ENCODE measurements at places on chromosomes 2 and 18. TPM values are rescaled to one million over a fixed set of nuclear protein-coding genes. Genes with fewer than 3 reads are reported as not detected.

DNA sequence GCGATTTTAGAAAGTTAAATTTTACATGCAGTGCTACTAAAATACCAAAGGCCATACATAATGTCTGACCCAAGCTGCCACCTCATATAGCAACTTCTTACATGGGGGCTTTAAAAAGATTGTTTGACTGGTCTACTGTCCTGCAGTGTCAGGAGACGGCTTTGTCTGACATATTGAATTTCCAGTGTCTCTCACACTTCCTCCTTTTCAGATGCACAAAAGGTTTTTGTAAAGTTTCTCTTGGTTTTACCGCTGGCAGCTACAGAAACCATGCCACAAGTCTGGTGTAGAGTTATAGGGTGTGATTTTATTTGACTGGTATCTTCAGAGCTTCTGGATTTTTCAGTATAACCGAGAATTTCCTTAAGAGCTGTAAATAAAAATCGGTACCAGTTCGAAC is 1.1 kb upstream of the ASAP2 start:
- DNase-seq: no peak

MBP gene
- 42.2 TPM for total RNA-seq

DNA sequence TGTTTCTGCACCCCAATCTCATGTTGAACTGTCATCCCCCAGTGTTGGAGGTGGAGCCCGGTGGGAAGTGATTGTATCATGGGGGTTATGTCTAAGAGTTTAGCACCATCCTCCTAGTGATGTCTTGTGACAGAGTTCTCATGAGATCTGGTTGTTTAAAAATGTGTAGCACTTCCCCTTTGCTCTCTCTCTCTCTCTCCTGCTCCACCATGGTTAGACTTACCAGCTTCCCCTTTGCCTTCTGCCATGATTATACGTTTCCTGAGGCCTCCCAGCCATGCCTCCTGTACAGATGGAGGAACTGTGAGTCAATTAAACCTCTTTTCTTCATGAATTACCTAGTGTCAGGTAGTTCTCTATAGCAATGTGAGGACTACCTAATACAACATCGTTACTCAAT is 396.9 kb upstream of the LRATD1 start:
- DNase-seq: no peak

SMYD5 gene
- 12.6 TPM for total RNA-seq

GRCh38 chr2:147273628-147274027 is 571.2 kb upstream of the ACVR2A start:
- DNase-seq: no peak

DNA sequence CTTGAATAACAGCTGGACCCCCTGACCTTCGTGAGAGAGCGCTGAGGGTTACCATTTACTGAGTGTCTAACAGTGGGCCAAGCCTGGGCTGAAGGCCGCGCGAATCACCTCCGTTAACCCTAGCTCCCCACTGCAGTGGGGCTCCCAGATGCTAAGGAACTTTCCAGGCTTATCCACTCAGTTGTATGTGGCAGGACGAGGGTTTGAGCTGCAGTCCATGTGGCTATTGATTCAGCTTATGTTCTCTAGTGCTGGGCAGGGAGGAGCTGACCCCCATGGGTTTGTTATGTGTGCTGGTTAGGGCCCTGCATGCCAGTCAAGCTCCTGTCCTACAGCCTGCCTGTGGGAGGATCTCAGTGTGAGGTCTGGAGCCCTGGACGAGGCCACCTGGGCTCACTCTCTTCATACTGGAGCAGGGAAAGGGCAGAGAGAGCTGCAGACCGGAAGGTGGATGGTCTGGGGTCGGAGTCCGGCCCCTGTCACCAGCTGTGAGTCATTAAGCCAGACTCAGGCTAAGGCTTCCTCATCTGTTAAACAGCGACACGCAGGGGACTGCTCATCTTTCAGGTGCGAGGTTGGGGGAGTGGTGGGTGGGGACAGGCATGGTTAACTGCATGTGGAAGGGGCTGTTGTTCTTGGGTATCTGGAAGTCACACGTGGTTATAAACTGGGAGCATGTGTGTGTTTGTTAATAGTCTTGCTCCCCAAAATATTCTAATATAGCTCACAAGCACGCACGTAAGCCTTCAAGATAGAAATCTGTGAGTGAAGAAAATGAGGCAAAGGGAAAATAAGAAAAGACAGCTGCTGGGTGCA is 6.6 kb downstream of the PSD4 start:
- DNase-seq: no peak

DNA sequence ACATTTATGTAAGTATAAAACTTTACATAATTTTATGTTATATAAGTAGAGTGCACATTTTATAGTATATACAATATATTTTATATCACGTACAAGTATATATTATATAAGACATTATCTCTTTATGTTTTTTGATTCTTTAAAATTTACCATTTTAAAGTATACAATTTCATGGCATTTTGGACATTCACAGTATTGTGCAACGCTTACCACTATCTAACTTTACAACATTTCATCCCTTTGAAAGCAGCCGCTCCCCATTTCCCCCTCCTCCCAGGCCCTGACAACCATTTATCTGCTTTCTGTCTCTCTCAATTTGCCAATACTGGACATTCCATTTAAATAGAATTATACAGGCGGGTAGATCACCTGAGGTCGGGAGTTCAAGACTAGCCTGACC is 512.5 kb downstream of the TSN start:
- no peak for DNase-seq

CNDP1 gene
- not detected for total RNA-seq

DNA sequence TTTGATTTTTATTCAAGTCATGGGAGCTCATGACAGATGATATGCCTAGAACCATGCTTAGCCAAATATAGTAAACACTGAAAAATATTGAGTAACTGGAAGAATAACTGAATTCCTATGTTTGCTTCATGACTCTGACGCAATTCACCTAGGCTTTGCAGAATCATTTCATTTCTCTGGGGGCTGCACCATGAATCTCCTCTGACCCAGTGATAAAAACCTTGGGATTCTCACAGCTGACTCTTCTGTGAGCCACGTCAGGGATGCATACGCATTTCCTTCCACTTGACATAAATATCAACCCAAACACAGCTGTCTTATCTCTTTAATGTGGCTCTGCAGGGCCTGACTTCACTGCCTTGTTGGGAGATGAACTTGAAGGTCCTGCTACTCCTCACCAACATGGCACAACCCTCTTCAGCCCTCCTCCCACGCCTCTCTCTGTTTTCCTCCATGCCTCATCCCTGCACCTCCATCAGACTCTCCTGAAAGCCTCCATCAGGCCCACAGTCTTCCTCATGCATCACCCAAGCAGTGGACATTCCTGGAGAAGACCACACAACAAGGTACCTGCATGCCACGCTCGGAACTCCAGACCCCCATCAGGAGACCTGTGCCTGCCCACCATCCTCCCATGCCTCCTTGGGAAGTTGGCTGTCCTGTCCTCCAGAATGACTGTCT is 29.8 kb downstream of the COL6A3 start:
- no peak for DNase-seq

DNA sequence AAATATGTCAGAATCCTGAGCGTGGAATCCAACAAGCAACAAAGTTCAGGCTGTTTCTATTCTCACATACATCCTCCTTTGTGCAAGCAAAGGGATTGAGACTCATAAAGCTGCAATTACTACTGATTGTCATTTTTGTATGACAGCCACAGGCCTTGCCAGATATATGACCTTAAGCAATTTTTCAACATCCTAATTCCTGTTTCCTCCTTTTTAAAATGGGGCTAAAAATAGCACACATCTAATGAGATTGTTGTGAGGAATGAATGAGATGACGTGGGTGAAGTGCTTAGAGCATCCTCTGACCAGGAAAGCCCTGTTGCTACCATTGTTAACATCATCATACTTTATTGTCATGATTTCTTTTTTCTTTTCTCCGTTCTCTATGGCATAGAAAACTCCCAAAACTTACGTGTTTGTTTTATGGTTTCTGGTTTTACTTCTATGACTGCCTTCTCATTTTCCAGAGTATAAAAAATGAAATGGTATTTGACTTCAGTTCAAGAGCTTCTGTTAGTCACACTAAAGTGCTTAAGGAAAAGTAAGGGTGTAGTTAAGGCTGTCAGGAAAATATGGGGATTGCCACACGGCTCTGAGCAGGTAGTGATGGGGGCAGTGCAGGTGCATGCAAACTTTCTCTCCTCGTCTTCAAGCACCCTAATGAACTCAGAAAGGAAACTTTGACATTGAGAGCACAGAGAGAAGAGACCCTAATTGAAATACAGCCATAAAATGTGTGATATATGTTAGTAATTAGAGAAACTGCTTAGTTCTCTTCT is 590.6 kb upstream of the NETO1 start:
- DNase-seq: no peak

GRCh38 chr2:29796446-29796845 is 124.9 kb downstream of the ALK start:
- no peak for DNase-seq

IGFBP5 gene
- 482 TPM for total RNA-seq

DNA sequence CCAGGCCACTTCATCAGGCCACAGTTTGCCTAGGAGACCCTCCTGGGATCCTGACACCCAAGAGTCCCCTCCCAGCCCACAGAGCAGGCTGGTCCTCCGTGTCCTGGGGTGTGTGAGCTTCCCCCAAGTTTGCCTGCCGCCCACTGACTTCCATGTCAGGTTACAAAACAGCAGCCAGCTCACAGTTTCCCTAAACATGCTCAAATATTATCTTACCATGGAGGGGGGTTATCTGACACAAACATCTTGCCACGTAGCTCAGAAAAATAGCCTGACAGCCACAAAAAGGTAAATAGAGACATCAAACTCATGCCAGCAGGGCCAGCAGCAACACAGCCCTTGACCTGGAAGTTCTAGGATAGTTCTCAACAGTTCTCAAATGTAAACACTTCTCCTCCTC is 346.5 kb downstream of the TNS1 start:
- DNase-seq: no peak

DNA sequence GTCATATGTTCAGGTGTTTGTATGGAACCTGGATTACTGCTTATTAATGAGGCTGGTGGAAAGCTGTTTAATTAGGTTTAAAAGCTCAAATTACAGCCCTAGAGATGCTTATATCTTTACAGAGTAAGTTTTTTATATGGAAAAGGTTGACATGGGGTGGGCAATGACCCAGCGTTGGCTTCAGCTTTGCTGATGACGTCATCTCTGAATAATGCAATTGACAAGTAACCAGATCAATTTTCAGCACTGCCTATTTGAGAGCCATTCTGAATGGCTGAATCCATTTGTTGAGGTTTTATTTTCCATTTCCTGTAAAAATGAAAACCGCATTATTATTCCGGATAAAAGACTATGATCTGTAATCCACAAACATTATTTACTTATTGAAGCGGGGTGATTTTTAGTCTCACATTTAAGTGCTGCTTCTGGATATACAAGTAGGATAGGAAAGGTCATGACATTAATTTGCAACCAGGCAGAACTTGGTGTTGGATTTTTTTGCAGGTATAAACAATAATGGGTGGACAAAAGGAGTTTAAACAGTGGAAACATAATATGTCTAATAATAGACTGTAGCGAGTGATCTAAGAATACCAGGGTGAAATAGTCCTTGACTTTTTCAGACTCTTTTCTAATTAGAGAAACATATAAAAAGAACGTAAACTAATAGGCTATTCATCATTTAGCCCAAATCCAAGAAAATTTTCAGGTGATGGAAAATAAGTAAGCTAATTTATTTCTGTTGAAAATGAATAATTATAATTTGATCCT is 2.7 kb downstream of the PPP1R1C start:
- no peak for DNase-seq

Data from thoracic aorta (tissue), 2 donors.